T1000 (cell line): ENCODE measurements at places on chromosomes 2 and 18.

DNA sequence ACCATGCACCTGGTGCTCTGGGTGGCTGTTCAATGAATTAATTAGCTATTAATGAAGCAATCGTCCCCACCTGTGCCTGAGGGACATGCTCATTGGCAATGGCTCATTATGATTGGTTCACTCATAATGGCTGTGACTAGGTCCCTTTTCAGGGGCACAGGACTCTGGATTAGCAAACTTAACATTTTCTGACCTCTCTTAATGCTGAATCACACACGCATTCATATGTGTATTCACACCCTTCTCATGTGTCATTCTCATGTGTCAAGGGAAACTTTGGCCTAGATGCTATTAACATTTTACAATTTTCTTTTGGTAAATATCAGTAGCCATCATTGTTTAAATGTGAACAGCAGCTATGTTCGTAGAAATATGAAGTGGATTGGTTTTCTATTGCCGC lies 98.9 kb upstream of the PMAIP1 start:
- no peak for DNase-seq

DNA sequence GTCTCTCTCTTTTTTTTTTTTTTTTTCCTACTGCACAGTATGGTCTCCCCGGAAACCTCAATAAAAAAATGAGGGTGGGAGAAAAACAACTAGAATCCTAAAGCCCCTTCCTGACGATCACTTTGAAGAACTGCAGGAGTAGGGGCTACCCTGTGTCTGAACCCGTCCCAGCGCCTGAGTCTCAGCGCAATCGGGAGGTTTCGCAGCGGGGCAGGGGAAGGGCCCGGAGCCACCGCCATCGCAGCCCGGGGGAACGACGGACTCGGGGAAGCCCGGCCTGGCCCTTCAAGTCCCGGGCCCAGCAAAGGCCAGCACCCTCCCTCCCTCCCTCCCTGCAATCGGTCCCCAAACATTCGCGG lies 411 bp downstream of the NARS1 start:
- no peak for DNase-seq

GRCh38 chr18:76054156-76054555 lies 440.9 kb downstream of the ZNF516 start:
- DNase-seq: no peak

GRCh38 chr2:88667219-88667618 lies 24.3 kb upstream of the RPIA start:
- DNase-seq: no peak

DNA sequence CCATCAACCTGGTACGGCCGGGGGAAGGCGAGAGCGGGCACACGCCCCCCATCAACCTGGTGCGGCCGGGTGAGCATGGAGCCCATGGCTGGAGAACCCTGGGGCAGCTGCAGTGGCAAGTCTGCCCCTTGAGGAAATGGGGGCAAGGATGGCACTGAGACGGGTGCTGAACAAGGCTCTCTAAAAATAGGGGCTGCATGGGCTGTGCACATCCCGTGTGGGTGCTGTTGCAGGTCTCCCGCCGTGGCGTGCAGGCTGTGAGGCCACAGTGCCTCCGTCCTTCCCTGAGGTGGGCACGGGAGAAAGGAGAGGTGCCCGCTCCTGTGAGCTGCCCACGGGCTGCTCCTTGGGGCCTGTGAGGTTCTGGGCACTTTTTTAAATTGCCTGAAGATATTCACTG lies 99.2 kb downstream of the NFATC1 start:
- no peak for DNase-seq

GRCh38 chr2:215609089-215610032 lies 173.5 kb upstream of the FN1 start:
- DNase-seq: no peak

DNA sequence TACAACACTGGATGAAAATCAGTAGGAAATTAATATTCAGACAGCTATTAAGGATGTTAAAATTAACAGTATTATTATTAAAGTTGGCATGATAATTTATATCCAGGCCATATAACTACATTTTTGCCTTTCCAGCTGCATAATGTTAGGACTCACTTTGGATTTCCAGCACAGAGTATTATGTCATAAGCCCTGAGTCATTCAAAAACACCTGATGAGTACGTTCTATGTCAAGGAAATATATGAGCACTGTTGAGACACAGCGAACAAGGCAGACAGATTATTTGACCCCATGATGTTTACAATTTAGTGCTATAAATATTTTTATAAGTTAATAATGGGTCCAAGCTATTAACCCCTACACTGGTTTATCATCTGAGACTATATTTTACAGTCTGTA lies 59.8 kb upstream of the RIT2 start:
- no peak for DNase-seq

GRCh38 chr2:121136323-121136722 lies 148.7 kb downstream of the TFCP2L1 start:
- no peak for DNase-seq

- no peak for DNase-seq
Observed at GRCh38 chr2:71538656-71539265, 85.4 kb downstream of the DYSF start.

- no peak for DNase-seq
Observed at GRCh38 chr2:142983174-142983573, 105.7 kb downstream of the KYNU start.

DNA sequence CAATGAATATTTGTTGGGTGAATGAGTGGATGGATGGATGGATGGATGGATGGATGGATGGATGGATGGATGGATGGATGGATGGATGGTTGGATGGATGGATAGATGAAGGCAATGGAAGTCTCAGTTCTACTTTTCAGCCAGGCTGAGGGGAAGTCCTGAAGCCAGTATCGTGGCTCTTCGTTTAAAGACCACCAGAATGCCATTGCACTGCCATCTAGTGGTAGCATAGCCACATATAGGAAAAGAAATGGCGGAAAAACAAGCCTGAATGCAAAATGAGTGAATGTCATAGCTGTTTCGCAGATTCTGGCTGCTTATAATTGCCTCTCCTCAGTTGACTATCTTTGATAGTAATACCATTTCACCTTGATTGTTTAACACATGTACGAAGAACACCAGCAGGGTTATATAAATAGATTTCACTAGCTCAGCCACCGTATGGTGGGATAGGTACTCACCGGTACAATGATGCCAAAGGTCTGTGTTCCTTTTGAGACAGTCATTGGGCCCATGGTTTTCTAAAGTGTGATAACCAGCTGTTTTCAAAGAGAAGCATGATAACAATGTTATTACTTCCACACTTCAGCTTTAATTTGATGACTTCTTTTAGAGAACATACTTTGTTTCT lies 62.3 kb upstream of the GREB1L start:
- DNase-seq: peak; percentile 25

- DNase-seq: no peak
Observed at GRCh38 chr2:28102455-28102874, 211.9 kb downstream of the BABAM2 start.

GRCh38 chr2:76080154-76080553 lies 369.4 kb upstream of the GCFC2 start:
- DNase-seq: no peak

- no peak for DNase-seq
Observed at GRCh38 chr18:23541349-23542093, 38.2 kb downstream of the RMC1 start.

DNA sequence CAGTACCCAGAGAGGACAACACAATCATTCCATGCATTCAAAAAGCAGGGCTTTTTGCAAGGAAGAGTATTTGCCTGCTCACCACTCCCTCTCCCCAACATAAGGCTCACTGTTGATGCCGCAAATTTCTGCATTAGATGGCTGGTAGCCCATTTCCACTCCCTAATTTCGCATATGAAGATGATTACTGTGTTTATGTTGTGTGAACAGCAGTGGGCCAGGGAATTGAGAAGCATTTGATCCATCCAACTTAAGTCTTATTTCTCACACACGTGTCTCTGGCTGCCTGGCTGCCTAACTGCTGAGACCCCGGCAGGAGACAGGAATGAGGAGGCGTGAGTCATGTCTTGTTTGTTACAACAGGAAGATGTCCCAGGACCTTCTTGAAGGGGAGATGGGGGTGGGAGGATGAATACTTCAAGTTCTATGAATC lies 294.1 kb downstream of the ALK start:
- DNase-seq: no peak

DNA sequence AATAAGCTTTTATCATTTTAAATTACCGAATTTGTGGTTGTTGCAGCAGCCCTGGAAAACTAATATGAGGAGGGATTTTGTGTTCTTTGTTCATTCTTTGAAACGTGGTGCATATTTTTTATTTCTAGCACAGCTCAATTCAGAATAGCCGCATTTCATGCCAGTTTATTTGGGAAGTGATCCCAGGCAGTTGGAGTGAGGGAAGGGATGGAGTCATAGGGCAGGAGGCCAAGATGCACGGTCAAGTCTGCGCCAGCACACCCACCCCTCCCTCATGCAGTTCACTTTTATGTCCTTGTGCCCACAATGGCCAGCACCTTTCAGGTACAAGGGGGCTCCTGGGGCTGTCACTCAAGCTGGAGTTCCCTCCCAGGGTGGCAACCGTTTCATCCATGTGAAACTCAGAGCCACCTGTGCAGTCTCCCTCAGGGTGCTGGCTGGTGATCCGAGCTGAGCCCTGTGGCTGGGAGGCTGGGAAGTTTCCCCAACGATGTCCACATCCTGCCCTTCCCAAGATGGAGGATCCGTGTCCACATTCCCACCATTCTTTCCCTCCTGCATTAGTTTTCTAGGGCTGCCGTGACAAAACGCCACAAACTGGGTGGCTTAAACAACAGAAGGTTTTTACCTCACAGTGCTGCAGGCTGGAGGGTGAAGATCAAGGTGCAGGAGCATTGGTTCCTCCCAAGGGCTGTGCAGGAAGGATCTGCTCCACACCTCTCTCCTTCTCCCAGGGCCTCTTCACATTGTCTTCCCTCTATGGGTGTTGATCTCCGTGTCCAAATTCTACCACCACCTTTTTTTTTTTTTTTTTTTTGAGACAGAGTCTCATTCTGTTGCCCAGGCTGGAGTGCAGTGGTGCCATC lies 68.5 kb upstream of the ITGA6 start:
- no peak for DNase-seq

- no peak for DNase-seq
Observed at GRCh38 chr2:190927301-190927700, 46.7 kb downstream of the GLS start.

- no peak for DNase-seq
Observed at GRCh38 chr2:158797963-158798700, 3.0 kb downstream of the DAPL1 start.

GRCh38 chr2:241359481-241360045 lies 3.5 kb downstream of the FARP2 start:
- no peak for DNase-seq

GRCh38 chr2:172484253-172484652 lies 56.9 kb downstream of the ITGA6 start:
- DNase-seq: no peak

DNA sequence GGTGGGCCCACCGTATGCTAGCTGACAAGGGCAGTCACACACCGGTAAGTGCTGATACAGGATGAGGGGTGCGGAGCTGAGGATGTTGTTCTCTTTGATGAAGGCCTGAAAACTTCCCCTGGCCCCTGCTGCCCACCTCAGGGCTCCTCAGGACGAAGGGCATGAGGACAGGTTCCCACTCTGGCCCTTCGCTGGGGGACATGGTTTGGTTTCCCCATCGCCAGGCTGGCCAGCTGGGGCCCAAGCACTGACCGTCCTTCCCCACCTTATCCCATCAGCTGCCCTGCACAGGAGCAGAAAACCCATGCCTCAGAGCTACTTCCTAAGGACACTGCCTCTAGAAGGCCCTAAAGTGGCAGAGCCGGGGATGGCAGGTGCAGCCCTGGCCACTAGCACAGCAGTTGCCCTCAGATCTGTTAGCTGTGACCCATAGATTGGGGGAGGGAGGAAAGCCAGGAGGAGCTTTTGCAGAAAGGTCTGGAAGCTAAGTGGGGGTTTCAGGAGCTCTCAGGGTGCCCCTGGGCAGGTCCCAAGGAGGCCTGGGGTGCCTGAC lies 66.5 kb downstream of the TFCP2L1 start:
- DNase-seq: no peak

- no peak for DNase-seq
Observed at GRCh38 chr2:187654535-187654934, 100.3 kb upstream of the TFPI start.

DNA sequence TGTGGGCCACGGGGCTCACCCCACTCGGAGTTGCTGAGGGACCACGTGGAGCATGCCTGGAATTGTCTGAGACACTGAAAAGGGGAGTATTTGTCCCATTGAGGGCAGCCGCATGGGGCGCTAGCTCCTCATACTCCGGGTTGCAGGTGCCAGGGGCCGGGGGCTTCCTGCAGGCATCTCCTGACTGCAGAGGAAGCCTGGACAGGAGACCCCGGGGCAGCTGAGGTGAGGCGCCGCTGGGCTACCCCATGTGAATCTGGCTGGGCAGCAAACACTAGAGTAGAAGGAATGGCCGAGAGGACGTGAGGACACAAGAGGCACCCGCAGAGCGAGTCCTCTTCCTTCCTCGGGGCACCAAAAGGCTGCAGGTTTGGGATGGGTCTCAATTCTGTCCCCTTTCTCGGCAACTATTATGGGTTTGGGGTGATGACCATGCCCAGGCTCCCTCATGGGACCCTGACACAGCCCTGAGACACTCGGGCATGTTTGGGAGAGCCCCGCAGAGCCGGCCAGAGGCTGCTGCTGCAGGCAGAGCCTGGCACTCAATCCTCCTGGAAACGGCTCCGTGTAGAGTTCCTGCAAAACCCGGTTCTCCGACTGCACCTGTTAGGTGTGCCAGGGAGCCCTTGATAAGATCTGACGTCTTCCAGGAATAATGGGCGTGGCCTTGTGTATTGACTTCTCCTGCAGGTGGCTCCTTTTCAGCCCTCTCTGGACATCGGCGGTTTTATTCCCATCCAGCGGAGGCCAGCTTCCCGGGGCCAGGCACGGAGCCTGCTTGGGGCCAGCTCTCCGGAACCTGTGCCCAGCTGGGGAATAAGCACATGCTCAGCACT lies 77.0 kb downstream of the CTIF start:
- no peak for DNase-seq

- no peak for DNase-seq
Observed at GRCh38 chr2:227853765-227854271, 17.6 kb upstream of the DAW1 start.

- no peak for DNase-seq
Observed at GRCh38 chr2:157231476-157231875, 26.0 kb upstream of the GALNT5 start.

- no peak for DNase-seq
Observed at GRCh38 chr18:37407571-37407970, 158.0 kb downstream of the CELF4 start.

DNA sequence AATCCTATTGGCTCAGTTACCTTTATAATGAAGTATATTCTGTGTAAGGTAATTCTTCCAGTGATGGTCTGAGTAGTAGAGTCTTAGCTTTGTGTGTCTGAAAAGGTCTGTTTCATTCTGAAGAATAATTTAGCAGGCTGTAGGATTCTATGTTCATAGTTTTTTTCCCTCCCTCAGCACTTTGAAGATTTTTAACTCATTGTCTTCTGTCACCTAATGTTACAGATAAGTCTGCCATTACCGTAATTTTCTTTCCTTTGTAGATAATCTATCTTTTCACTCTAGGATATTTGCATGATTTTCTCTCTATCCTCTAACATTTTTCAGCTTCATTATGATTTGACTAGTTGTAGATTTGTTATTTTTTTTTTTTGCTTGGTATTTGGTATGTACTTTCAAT lies 22.7 kb downstream of the INSIG2 start:
- DNase-seq: no peak
